ENCODE measurements at places on chromosomes 3 and 15.

GRCh38 chr3:33699275-33699674 is 18.8 kb downstream of the CLASP2 start:
- DNase-seq: no peak

- DNase-seq: no peak
These were observed 98.9 kb downstream of the LRIG1 start for GRCh38 chr3:66401675-66402491.

DNA sequence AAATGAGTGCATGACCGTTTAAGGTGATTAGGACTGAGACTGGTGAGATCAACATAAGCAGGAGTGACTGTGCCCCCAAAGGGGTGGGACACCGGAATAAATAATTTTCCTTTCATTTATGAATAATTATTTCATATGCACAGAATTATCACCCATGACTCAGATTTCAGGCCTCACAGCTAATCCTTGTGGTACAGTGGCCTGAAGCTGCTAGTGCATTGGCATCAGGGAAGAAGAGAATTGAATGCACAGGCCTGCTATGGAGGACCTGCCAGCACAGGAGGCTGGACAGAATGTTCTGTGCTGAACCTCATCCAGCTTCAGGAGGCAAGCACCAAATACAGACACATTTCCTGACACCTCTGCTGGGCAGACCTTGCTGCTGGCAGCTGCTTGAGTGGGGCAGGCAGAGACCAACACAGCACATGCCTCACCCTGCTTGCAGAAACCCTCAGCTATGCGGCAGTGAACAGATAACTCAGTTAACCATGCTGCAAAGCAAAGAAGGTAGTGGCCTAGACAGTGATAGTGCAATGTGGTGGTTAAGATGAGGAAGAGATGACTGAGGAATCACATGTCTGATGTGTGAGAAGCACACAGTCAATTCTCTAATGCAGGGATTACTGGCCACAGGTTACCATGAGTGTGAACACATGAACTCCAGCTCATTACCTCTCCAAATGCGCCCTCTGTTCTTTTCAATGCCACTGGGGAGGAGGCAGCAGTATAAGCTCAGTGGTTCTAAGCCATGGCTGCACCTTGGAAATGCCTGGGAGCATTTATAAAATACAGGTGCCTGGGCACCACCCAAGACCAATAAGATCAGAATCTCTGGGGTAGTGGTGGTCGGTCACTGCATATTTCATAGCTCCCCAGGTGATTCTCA is 68.1 kb upstream of the SCN5A start:
- DNase-seq: no peak

GRCh38 chr3:144085964-144086363 is 114.3 kb downstream of the DIPK2A start:
- peak; percentile 63 for DNase-seq

DNA sequence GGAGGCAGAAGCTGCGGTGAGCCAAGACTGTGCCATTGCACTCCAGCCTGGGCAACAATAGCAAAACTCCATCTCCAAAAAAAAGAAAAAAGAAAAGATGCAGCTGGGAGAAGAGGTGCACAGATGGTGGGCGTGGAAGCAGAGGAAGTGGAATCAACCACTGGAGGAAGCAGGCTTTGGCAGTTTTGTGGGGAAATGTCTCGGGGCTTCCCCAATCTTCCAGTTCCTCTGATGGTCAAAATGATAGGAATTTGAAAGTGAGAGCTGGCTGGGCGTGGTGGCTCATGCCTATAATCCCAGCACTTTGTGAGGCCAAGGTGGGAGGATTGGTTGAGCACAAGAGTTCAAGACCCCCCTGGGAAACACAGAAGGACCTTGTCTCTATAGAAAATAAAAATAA is 48.1 kb upstream of the SMAD3 start:
- no peak for DNase-seq

DNA sequence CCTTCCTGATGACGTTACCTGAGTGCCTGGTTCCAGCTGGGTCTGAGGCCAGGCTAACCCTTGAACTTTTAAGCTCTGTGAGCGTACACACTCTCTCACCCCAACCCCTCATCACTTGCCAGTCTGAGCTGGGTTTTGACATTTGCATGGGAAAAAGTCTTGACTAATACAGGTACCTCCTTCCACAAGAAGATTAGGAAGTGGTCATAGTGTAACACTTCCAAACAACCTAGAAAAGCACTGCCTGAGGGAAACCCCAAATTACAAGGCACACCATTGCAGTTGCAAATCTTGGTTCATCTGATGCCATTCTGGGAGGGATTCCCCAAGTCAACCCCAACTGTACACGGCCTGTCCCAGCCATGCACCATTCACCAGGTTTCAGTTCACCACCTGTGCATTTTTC is 499.8 kb downstream of the FOXP1 start:
- DNase-seq: no peak

- DNase-seq: peak; percentile 11
These were observed 135.6 kb upstream of the ABI3BP start for GRCh38 chr3:101128786-101129185.

- no peak for DNase-seq
These were observed 4.8 kb downstream of the IDH2 start for GRCh38 chr15:90097475-90097874.

DNA sequence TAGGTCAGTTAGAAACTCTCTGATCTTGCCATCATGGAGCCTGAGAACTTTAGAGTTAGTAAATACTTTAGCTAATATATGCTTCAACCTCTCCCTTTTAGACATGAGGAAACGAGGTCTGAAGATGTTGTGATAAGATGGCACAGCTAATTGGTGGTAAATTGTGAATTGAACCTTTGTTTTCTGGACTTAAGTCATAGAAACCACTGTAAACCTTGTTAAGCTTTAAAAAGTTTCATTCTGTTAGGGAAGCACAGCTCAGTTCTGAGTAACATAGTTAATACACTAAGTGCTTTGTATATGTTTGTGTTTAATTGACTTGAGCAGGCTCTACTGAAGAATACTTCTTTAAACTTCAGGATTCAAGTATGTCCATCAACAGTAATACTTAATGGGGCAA is 108.6 kb downstream of the AKAP13 start:
- no peak for DNase-seq

- DNase-seq: no peak
These were observed 310.0 kb downstream of the SHQ1 start for GRCh38 chr3:72538070-72538745.

GRCh38 chr3:10981961-10982360 is 10.6 kb upstream of the SLC6A1 start:
- DNase-seq: peak; percentile 89

GRCh38 chr3:132332508-132332907 is 15.3 kb downstream of the ACP3 start:
- DNase-seq: no peak

- no peak for DNase-seq
These were observed 61.3 kb upstream of the SLC6A6 start for GRCh38 chr3:14340960-14341708.

DNA sequence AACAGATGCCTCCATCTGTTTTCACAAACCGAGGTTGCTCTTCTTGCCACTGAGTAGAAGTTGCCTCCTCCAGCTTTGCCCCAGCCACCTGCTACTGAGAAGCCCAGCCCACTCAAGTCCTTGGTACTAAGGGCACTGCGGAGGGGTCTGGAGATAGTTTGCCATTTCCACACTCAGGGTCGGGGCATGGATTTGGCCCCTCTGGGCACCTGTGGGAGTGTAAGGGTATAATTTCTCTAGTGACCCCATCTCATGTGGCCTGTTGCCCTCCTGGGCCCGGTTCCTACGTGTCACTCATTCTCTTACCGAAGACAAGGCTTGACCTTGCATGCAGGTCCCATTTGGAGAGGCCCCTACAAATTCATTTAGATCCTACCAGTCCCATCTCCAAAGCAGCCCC is 79.0 kb downstream of the THSD4 start:
- no peak for DNase-seq

GRCh38 chr15:66130496-66131034 is 123.0 kb downstream of the MEGF11 start:
- no peak for DNase-seq

- DNase-seq: no peak
These were observed 3.5 kb downstream of the GABRA5 start for GRCh38 chr15:26870346-26870745.

DNA sequence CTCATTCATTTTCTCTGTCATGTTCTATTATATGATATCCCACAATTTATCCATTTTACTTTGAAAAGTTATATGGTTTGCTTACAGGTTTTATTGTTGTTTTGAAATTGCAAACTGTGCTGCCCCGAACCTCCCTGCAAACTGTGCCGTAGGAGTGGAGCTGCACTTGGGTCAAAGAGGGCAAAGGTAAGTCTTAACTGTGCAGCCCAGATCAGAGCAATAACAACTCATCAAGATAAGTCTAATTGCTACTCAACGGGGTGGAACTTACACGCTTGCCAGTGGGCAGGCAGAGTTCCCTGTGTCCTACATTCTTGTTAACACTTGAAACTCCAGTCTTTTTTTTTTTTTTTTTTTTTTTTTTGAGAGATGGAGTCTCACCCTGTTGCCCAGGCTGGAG is 33.2 kb downstream of the ZDHHC19 start:
- no peak for DNase-seq

Data from fibroblast of skin of right biceps (primary cell).